Adrenal gland (tissue), 19 donors: ENCODE measurements at places on chromosomes 13 and 19.
A peak's percentile ranks its signal among the peaks of the same experiment; 100 is the strongest.

- peak; percentile 32 for DNase-seq
These were observed 568 bp downstream of the FUZ start for GRCh38 chr19:49812452-49812996.

- DNase-seq: no peak
These were observed 180.6 kb upstream of the TMTC4 start for GRCh38 chr13:100855151-100855550.

DNA sequence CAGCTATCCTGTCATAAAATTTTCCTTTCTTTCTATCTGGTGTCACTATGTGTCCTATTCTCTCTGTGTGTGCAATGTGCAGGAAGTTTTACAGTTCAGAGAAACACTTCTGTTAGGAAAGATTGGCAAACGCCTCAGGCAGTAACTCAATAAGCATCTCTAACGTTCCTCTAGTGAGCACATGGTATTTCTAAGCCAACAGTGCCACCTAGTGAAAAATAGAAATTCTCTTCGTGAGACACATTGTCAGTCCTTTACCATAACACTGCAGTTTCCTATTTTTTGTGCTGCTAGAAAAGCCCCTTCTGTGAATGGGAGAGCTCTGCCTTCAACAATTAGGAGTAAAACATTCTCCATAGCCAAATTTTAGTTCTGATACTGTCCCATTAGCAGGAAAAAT lies 50.7 kb downstream of the ZNF723 start:
- no peak for DNase-seq

DNA sequence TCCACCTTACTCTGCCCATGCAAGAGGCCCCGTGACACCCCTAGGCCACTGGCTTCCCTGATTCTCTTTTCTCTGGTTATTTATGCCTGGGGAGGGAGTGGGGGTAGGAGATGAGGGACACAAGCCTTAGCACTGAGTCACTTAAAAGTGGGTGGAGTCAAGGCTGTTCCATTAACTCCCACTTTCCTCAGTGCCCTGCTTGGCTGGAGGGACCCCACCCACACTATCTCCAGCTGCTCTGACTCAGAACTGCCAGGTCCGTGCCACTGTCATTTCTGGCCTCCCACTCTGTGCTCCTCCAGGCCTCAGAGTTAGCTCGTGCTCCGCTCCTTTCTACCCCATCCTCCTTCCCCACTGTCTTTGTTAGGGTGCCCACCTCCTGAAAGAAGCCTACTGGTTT lies 113.4 kb upstream of the UQCRFS1 start:
- no peak for DNase-seq

DNA sequence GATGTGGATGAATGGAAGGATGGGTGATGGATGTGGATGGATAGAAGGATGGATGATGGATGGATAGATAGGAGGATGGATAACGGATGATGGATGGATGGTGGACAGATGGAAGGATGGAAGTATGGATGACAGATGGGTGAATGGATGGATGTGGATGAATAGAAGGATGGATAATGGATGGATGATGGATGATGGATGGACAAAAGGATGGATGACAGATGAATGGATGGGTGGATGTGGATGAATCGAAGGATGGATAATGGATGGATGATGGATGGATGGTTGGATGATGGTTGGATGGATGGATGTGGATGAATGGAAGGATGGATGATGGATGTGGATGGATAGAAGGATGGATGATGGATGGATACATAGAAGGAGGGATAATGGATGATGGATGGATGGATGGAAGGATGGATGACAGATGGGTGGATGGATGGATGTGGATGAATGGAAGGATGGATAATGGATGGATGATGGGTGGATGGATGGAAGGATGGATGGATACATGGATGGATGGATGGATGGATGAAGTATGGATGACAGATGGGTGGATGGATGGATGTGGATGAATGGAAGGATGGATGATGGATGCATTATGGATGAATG lies 39.3 kb downstream of the TMEM255B start:
- DNase-seq: no peak

- DNase-seq: peak; percentile 47
These were observed 65.4 kb downstream of the RUBCNL start for GRCh38 chr13:46321494-46322225.

GRCh38 chr13:99984461-99985240 lies 3.1 kb downstream of the ZIC2 start:
- DNase-seq: no peak

- no peak for DNase-seq
These were observed 4.8 kb upstream of the ATF5 start for GRCh38 chr19:49924004-49924880.
